C1 segment of cervical spinal cord (tissue), 14 donors: ENCODE measurements at places on chromosomes 6 and 20.

DNA sequence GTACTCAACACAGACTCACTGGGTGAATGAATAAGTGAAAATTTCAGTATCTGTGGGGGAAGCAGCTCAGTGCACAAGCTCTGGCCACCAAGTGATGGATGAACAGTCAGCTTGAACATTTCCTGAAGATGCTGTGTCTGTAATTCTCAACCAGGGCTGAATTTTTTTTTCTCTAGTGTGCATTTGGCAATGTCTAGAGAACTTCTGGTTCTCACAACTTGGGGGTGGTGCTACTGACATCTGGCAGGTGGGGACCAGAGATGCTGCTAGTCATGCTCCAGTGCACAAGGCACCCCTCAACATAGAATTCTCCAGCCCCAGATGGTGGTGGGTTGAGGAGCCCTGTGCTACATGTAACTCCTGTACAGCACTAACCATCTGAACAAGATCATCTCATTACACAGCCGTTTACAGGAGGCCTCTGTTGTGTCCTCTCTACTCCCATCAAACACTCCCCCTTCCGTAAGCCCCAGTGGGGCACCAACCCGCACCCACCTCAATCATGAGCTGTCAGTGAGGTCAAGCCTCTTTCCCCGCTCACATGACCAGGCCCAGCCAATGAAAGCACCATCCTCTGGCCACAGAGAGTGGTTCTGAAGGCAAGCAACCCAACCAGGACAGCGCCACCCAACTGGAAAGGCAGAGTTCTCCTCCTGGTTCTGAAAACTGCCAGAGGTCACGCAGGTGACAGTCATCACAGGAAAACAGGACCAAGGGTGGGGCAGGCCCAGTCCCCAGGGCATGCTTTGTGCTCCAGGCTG is 103.9 kb upstream of the PMEPA1 start:
- DNase-seq, result no peak

DNA sequence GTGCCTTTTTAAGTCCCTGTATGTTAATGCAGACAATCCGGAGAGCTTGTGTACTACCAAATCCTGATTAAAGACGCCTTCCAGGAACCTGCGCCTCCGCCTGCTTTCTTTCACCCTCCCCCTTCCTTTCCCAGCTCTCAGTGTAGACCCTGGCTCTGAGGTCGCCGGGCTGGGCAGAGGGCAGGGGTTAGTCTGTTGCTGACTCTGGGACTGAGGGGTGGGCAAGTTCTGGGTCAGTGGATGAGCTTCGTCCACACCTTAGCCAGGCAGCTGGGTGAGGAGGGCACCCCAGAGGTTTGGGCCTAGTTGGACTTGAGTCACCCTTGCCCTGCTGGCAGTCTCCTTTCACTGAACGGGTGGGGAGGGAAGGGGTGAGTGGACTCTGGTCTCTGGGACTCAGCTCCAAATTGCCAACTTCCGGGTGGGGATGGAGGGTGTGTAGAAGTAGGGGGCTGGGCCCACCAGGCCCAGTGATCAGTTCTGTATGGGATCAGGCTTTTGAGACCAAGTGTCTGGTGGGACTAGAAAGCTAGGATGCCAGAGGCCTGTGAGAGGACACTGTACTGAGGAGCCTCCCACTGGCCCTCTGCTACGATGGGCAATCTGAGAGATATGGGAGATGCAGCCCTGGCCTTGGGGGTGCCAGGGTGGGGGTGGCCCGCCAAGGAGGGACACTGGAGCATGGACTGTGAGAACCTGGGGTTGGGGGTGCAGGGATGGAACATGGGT is 21.3 kb upstream of the SLC22A7 start:
- no peak for DNase-seq

- no peak for DNase-seq
These were observed 9.3 kb downstream of the SDHAF4 start for GRCh38 chr6:70575899-70576495.

- no peak for DNase-seq
These were observed 84.4 kb downstream of the MAP7 start for GRCh38 chr6:136465766-136466303.

- no peak for DNase-seq
These were observed 27.1 kb downstream of the RIPOR2 start for GRCh38 chr6:24908650-24909035.

DNA sequence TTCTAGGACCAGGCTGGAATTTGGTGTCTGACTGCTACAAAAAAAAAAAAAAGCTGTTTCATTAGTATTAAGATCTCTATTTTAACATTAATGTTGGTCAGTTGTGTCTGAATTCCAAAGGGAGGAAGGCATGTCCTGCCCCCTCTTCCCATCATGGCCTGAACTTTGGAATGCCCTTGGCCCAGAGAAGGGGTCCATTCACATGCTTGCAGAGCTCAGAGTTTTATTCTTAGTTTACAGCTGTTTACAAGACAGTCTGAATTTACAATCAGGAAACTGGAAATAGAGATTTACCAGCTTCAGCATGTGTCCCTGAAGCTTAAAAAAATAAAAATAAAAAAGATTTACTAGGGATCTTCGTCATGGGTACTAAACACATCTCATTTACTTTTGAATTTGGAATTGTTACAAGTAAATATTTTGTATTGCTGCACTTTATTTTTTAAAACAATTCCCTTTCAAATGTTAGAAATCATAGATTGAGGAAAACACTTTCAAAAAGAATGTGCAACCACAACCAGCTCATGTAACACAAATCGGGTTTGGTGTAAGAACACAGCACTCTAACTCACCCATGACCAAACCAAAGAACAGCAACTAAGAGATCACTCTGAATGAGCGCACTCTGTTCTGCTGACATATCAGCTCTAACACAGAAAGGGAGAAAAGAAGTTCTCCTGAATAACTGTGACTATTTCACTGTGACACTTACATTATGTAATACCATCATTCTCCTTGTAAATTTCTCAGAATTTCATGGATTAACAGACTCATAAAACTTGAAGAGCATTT is 6.6 kb upstream of the SERPINB6 start:
- no peak for DNase-seq

- no peak for DNase-seq
These were observed 39.7 kb downstream of the TRMT11 start for GRCh38 chr6:126026001-126026400.

GRCh38 chr20:25214426-25214790 is 18.9 kb downstream of the ENTPD6 start:
- DNase-seq, result no peak

- DNase-seq, result no peak
These were observed 247.5 kb downstream of the TMEM242 start for GRCh38 chr6:157075549-157076450.

- DNase-seq, result no peak
These were observed 178.7 kb downstream of the TAF4 start for GRCh38 chr20:61886721-61887595.

DNA sequence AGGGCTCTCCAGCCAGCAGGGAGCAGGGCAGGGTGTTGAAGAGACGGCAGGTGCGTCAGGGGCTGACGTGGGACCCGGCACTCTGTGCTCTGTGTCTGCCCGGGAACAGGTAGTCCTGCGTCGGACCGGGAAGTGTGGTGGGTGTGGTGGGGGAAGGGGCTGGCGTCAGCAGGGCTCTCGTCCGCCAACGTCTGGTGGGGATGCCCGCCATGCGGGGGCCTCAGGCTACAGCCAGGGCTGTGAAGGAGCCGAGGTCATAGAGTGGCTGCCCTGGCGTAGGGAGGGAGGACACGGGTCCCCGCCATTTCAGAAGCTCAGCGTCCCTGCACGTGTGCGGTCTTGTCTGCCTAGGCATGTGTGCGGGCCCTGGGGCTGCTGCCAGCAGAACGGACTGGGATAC is 25.3 kb downstream of the DNAJC5 start:
- DNase-seq, result no peak

- DNase-seq, result no peak
These were observed 2.1 kb downstream of the WFDC8 start for GRCh38 chr20:45576995-45577394.

DNA sequence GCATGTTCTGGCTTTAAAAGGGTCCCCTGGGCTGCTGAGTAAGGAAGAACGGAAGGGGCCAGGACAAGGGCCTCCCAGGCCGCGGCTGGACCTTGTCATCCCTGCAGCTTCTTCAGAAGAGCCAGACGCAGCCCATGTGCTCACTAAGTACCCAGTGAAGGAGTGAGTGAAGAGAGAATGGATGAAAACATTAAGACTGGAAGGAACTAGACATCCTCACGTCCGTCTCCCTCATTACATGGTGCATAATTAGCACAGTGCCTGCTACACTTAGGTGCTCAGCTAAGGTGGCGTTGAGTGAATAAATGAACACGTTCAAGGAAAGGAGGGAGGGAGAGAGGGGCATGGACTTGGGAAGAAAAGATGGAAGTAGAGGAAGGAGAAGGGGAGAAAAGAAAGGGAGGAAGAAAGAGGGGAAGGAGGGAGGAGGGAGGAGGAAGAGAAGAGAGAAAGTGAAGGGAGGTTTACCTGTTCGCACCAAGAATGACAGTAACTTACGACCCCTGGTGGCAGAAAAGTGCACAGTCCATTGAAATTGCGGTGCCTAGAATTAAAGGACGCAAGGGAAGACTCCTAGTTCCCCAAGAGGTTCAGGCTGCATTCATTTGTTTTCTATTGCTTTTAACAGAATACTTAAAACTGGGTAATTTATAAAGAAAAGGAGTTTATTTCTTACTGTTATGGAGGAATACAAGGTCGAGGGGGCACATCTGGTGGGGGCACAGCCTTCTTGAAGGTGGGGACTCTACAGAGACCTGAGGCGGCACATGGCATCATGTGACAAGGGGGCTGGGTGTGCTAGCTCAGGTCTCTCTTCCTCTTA is 8.0 kb downstream of the TP53RK start:
- no peak for DNase-seq

GRCh38 chr6:16477367-16478149 is 239.2 kb downstream of the GMPR start:
- DNase-seq, result no peak

DNA sequence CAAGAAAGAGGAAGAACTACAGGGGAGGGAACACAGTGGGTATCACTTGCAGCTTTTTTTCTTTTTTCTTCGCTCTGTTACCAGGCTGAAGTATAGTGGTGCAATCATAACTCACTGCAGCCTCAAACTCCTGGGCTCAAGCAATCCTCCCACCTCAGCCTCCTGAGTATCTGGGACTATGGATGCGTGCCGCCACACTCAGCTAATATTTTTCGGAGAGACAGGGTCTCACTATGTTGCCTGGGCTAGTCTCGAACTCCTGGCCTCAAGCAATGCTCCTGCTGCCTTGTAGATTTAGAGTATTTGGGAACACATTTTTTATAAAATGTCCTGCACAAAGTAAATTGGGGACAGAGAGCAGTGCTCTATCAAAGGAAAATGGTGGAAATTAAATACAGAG is 28.3 kb downstream of the PARD6B start:
- DNase-seq, result no peak

GRCh38 chr6:108365478-108365877 is 70.6 kb downstream of the AFG1L start:
- no peak for DNase-seq

- DNase-seq, result no peak
These were observed 33.8 kb downstream of the ADGRF1 start for GRCh38 chr6:47008397-47008763.

- DNase-seq, result no peak
These were observed 58.0 kb upstream of the CCDC167 start for GRCh38 chr6:37557645-37558114.

DNA sequence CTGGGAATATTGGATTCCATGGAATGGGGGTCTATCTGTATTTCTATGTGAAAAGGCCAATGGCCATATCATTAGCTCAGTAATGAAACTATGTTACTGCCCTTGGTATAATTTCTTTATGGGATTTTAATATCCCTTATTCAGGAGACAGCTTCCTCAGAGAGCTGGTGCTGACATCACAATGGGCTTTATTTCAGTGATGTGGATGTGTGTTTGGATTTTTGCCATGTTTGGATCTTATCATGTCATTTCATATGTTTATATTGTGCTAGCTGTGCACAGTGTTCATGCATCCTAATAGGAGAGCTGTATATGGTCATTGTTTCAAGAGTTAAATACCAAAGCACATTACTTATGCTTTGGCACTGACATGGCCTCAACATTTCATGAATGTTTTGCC is 806.1 kb upstream of the MAP3K7 start:
- DNase-seq, result no peak

GRCh38 chr20:32497589-32498224 is 87.4 kb downstream of the NOL4L start:
- DNase-seq, result no peak

DNA sequence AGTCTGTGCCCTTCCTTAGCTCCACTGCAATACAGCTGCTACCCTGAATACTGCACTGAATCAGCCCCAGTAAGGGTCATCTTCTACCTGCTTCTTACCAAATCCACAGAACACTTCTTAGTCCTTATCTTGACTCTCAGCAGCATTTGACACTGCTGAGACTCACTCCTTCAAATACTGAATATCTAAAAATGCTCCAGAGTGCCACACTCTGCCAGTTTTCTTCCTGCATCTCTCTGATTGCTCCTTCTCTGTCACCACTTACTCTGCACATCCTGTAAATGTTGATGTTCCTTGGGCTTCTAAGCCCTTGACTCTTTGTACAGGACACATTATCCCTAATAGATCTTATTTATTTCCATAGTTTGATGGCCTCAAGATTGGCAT is 19.8 kb downstream of the MAN1A1 start:
- no peak for DNase-seq

DNA sequence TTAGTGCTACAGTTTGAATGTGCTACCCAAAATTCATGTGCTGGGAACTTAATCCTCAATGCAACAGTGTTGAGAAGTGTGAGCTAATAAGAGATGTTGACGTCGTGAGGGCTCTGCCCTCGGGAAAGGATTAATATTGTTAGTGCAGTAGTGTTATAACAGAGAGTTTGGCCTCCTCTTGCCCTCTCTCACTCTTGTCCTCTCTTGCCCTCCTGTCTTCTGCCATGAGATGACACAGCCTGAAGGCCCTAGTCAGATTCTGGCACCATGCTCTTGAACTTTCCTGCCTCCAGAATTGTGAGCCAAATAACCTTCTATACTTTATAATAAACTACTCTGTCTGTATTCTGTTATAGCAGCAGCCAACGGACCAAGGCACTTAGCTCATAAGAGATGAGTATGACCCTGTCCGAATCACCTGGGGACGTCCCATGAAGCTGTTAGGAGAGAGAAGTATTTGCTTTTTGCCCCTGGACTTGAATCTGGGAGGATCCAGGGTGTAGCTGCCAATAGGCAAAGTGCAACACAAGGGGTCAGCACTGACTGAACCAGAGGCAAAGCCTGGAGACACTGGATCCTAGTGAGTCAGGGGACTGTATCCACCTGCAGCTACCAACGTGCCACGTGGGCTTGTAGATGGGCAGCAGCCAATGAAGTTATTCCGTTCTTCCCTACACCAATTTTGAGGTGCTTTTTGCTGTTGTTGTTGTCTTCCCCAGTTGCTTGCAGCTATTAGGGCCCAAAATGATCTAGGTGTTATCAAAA is 233.7 kb downstream of the THBS2 start:
- DNase-seq, result no peak

GRCh38 chr20:23362392-23363256 is 642 bp downstream of the GZF1 start:
- DNase-seq, result peak; percentile 61

GRCh38 chr6:36783603-36784375 is 55.5 kb downstream of the CPNE5 start:
- no peak for DNase-seq

DNA sequence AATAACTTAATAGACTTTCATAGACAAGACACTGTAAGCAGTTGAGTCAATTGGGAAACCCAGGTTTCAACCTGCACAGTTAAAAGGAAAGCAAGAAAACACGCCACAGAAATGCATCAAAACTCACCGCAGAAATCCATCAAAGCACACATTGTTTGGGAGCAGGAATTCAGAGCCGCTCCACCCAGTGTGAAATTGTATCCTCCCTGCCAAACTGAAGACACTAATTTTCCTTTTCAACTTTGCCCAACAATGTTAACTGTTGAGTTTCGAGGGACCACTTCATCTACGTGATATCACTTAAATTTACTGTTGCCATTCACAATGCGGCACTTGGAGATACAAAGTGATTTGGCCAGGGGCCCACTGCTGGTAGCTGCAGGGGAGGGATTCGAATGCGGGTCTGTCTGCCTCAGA is 92.7 kb downstream of the DACT2 start:
- no peak for DNase-seq
